Vagina (tissue), 2 donors: ENCODE measurements at places on chromosomes 7 and 10. TPM values are rescaled to one million over a fixed set of nuclear protein-coding genes. Genes with fewer than 3 reads are reported as not detected.

The SORBS1 gene
- 116 TPM for total RNA-seq

The CNNM1 gene
- 2.5 TPM for total RNA-seq

DNA sequence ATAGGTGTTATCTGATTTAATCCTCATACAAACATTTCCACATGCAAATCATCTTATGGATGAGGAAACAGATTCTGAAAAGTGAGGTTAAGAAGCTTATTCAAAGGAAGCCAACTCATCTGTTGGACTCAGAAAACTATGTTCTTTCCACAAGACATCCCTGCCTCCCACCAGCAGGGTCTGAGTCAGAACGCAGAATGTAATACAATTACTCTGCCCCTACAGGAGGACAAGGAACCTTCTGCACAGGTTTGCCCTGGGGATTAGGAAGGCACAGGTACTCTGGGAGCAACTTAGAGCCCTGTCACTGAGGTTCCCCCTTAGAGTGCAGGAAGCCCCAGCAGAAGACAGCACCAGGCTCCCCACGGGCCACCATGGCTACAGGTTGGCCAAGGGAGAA lies 255.7 kb downstream of the TNS3 start:
- H3K4me3 ChIP-seq = no peak overlapping the region
- peak overlapping the region; percentile 91 for H3K27ac ChIP-seq
- H3K36me3 ChIP-seq = no peaks in the 10 kb centered on the region
- DNase-seq = no peak
- peaks cover 53% of the 10 kb centered on the region for H3K4me1 ChIP-seq

- peak overlapping the region; percentile 44 for H3K27ac ChIP-seq
- no peak overlapping the region for H3K4me3 ChIP-seq
- no peaks in the 10 kb centered on the region for H3K27me3 ChIP-seq
- peaks cover 62% of the 10 kb centered on the region for H3K4me1 ChIP-seq
- H3K36me3 ChIP-seq = no peaks in the 10 kb centered on the region
- no peak for DNase-seq
These were observed 90.9 kb upstream of the SMNDC1 start for GRCh38 chr10:110395350-110396283.

DNA sequence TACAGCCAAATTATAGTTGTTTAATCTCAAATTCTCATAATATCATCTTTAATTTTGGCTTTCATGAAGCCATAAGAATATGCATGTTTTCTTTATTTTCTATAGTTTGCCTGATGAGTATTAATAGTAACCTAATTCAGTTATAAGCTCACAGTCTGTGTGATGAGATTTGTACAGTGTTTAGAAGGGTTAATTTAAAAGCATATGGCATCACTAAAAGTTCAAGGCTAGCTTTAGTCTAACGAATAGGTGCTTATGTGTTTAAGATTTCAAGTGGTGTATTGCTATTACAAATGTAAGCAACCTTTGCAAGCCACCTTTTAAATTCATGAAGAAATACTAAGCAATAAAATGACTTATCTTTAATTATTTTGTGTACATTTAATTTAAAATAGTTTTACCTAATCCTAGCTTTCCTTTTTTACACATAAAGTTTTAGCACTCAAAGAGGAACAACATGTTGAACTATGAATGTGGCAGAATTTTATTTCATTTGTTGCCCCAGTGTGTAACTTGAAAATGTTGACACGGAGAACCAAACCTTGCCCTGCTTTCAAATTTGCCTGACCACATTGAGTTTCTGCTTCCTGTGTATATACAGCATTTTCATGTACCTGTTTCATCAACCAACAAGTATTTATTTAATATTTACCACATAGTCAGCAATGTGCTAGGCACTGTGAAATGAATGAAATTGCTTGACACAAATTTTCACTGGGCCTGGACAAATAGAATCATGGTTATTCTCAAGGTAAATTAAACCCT lies 41.5 kb downstream of the TET1 start:
- peaks cover 27% of the 10 kb centered on the region for H3K4me1 ChIP-seq
- no peak for DNase-seq
- H3K27me3 ChIP-seq = no peaks in the 10 kb centered on the region
- no peak overlapping the region for H3K27ac ChIP-seq
- H3K4me3 ChIP-seq = no peak overlapping the region

DNA sequence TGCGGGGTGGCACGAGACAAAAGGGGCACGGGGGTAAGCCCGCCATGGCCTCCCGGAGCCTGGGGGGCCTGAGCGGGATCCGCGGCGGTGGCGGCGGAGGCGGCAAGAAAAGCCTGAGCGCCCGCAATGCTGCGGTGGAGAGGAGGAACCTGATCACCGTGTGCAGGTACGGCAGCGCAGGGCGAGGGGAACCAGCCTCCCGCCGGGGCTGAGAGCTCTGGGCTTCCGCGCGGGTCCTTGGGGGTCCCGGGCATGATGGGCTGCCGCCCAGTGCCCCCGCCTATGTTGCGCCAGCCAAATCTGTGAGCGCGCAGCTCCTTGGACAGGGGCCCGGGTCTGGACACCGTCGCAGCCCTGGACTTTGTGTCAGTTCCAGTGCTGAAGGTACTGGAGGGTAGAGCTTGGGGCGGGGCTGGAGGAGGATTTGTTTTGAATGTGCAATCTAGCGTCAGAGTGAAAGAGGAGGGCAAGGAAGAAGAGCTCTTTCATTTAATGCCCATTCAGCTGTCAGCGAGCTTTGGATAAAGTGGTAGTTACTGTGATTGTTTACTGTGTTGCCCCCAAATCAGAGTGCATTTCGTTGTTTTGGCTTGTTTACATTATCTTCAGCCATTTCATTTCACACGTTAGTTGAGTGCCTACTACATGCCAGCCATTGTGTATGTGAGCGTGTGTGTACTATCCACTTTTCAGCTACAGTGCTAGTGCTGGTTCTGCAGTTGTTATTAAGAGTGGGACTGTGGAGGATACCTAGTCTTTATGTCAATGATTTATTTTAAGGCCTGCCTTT lies 777 bp downstream of the RUNDC3B start:
- peaks cover 21% of the 10 kb centered on the region for H3K4me1 ChIP-seq
- peak overlapping the region; percentile 61 for H3K4me3 ChIP-seq
- H3K27ac ChIP-seq = peak overlapping the region; percentile 57
